ENCODE measurements at places on chromosomes 4 and X.

GRCh38 chr4:147794314-147794680, 62.4 kb downstream of the ARHGAP10 start:
- no peak for DNase-seq

DNA sequence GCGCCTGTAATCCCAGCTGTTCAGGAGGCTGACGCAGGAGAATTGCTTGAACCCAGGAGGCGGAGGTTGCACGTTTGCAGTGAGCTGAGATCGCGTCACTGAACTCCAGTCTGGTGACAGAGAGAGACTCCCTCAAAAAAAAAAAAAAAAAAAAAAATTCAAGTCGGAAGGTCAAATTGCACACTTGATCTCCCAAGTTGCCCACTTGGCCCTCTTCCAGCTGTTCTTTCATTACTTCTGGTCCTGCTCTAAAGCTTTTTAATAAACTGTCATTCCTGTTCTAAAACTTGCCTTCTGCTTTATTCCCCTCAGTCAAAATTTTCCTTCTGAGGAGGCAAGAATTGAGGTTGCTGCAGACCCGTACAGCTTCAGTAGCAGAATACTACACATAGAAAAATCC, 2358.0 kb downstream of the ARAP2 start:
- DNase-seq = no peak

- no peak for DNase-seq
These were observed 27.2 kb upstream of the GPR34 start for GRCh38 chrX:41661366-41662095.

- DNase-seq = no peak
These were observed 53.6 kb downstream of the LIN54 start for GRCh38 chr4:82957045-82957444.

DNA sequence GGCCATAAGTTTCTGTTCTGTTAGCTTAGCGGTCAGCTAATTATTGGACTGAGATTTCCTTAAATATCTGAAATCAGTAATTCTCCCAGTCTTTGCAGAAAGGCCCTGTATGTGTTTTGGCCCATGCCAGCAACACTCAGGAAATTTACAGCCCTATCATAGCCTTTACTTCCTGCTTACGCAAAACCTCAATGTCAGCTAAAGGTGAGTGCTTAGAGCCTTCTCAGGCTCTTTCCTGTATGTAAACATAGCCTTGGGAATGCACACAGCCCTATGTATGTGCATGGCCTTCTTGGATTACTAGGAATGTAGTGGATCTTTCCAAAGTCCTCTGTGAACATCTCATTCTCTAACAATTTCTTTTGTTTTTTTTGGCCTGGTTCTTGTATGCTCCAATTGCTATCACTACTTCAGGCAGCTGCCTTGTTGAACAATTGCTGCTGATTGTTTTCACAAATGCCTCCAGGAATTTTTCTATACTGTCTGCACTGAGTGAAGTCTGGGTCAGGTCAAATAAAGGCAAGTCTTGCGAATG, 200.0 kb downstream of the PPP1R2C start:
- DNase-seq = no peak

GRCh38 chr4:87882861-87883260, 50.1 kb downstream of the MEPE start:
- no peak for DNase-seq

- DNase-seq = no peak
These were observed 13.5 kb upstream of the GK2 start for GRCh38 chr4:79421483-79421882.

- no peak for DNase-seq
These were observed 47.3 kb upstream of the TLR3 start for GRCh38 chr4:186021461-186022167.

DNA sequence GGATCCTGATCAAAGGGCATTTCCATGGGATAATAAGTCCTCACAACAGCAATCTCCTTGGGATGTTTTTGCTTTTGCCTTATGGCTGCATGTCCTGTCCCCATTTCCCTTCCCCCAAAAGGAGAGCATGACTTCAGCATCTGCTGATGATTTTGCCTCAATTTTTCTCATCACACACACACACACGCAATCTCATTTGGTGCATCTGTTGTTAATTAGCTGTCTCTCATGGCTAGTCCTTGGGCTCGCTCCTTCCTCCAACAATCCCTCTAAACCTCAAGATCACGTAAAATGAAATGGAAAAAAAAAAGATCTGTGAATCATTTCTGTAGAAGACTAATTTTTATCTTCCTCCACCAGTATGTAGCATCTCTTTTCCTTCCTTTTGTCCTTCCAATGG, 153.6 kb downstream of the RBMX2 start:
- no peak for DNase-seq

DNA sequence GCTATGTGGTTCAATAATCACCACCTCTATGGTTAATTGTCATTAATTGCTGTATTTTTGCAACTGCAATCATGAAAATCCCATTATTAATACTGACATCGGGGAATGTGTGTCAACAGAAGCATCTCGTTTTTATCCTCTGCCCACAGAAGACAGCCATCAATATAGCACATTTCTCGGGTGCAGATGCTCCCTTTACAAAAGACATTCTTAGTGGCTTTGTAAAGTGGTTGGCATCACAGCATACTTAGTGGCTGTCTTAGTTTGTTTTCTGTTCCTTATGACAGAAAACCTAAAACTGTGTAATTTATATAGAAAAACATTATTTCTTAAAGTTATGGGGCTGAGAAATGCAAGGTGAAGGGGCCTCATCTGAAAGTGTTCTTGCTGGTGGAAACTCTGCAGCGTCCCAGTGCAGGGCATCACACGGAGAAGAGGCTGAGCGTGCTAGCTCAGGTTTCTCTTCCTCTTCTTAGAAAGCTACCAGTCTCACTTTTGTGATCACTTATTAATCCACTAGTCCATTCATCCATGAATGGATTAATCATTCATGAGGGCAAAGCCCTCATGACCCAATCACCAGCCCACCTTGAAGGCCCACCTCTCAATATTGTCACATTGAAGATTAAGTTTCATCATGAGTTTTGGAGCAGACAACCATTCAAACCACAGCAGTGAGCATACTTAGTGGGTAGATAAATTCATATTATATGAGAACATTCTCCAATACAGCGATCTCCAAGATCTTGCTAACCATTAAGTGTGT, 1067.7 kb upstream of the PABPC4L start:
- DNase-seq = no peak

DNA sequence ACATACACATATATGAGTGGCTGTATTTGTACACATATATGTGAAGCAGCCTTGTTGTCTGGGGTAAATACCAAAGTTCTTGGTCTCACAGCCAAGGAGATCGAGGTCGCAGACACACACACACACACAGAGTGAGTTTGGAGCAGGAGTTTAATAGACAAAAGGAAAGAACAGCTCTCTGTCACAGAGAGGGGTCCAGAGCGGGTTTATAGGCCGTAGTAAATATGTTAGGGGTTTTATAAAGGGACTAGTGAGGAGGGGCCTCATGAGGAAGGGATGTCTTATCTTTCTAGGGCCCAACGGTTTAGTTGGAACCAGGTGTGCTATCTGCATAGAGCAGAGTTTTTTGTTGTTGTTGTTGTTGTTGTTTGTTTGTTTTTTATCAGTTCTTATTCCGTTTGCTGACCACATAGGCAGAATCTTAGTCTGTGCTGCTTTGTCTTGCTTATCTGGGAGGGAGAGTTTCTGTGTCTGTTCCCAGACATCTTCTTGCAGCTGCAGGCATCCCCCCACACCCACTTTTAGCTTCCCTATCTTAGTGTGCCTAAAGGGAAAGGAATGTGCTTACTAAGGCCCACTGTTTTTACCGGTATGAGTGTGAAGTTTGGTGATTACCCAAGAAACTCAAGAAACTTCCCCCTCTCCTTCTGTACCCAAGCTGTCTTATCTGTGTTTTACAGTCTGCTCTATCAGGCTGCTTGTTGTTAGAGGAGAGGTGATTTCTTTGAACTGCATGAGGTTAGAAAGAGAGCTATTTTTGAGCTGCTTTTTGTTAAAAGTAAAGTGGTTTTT, 91.9 kb downstream of the TENT5D start:
- no peak for DNase-seq

DNA sequence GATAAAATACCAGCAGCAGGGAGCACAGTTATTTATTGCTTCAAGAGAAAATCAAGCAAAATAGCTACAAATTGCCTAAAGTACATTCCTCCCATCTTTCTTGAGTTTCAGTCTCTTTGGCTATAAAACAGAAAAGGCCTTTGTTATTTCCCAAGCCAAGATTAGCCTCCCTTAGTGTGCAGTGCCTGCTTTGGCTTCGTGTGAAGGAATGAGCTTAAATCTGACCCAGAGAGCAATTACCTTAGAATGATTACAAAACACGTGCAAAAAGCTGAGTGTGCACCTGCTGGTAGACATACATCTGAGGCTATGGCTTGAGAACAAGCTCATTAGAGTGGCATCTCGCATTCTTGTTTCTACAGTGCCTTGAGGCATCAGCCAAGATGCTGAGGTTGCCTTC, 250.8 kb downstream of the C4orf33 start:
- DNase-seq = no peak

DNA sequence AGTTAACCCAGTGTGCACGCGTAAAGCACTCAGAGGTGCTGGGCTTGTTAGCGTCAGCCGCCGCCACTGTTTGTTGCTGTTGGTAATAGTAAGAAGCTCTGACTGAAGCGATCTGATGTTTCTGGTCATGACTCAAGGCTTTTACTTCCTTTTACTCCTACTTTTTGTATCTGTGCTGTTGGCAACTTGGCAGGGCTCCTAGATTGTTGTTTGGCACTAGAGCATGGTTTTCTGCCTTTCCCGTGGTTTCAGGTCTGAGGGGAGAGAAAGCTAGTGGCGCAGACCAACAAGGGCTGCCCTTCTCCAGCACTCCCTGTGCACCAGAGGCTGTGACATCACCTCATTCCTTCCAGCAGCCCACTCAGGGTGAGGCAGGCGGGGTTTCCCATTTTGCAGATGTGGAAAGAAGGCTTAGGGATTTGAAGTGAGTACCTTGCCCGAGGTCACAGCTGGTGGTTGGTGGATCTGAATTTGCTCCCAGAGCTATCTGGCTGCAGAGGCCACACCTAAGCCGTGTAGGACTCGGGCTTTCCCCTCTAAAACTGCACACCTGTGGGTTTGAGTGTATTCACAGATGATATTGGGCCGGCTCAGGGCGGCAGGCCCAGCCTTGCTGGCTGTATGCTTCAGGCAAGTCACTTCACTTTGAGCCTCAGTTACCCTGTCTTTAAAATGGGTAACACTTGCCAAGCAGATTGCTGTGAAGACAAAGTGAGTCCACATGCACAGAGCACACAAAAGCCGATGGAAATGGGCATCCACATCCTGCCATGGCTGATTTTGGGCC, 51.2 kb upstream of the TADA2B start:
- no peak for DNase-seq

GRCh38 chr4:26566133-26566532, 17.8 kb upstream of the TBC1D19 start:
- no peak for DNase-seq

GRCh38 chr4:130511776-130512175, 1415.8 kb downstream of the C4orf33 start:
- DNase-seq = no peak

DNA sequence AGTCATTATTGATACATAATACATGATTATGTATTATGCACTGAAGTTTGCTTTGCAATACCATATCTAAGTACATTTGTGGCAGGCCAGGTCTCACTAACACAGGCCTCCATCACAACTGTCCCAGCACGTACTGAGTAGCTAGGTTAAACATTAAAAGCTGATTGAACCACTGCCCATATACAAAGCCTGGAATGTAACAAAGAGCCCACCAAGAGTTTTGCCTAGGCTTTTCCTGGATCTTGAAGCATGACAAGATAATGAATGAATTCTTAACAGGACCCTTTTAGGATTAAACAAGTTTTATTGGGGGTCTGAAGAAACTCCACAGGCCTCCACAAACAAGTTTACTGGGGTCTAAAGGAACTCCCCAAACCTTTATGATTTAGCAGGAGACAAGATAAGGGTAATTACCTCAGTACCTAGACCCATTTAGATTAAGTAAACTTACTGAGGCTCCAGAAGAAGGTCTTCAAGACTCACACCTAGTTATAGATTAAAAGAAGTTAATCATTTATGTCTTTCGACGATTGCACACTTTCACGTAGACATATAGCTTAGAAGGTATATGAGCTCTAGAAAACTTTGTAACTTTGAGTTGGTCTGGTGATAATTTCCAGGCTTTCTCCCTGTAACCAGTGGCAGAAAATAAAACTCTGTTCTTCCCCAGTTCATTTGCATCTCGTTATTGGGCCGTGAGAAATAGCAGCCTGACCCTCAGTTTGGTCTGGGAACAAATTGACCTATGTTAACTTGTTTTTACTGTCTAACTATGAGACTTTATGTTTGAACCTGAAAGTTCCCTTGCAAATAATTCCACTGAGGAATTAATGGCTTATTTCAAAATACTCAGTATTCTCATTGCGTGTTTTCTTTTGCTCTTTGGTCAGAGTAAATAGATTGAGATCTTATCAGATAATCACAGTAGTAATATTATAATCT, 84.8 kb downstream of the PHEX start:
- no peak for DNase-seq

DNA sequence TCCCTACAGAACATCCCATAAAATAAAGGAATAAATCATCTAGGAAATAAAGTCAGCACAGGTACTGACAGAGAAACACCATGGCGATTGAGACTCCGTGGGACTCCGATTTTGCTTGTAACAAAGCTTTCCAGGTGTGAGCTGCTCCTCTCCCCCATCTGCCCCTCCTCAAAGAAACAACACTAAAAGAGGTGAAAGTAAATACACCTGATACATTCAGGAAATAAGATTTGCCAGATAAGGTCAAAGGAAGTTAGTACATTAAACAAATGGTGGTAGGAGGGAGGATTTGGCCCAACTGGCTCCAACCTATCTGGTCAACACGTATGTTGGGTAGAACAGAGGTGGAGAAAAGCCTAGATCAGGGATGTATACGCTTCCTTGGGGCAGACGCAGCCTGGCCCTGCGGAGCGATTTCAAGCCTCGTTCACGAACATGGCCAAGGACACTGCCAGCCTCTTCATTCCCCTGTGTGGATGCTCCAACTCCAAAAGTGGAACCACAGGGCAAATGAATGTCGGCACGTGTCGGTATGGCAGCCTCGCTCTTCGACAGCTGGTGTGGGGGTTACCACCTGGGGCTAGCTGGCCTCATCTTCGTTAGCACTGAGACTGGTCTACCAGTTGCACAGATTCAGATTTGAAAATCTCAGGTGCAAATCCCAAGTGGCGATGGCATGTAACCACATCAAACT, 162.5 kb downstream of the AFAP1 start:
- DNase-seq = no peak

- no peak for DNase-seq
These were observed 526.1 kb upstream of the PABPC4L start for GRCh38 chr4:134727696-134728095.

DNA sequence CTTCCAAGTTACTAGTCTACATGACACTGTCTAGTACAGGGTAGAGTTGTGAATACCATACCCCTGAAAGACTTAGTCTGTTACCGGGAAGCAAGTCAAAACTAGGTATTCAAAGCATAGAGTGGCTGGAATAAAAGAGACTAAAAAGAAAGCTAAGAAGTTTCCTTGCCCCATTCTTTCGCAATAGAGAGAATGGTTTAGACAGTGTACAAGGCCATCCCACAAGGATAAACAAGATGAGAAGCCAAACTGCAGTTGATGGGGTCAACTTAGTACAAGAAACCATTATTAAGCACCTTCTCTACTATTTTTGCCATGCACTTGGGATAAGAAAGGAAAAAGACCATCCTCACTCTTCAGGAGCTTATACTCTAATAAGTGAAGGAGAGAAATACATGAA, 30.3 kb downstream of the AMMECR1 start:
- no peak for DNase-seq

Data from NCI-H345 (cell line).